Activated gamma-delta T cell treated with anti-CD3 and anti-CD28 coated beads, Interleukin-2, amount 50 U/mL, for 16 hours (primary cell): ENCODE measurements at places on chromosomes 12 and 14.
A peak's percentile ranks its signal among the peaks of the same experiment; 100 is the strongest.

- no peak for DNase-seq
These were observed 30.2 kb downstream of the FOXN4 start for GRCh38 chr12:109278912-109279311.

GRCh38 chr14:34593740-34594375 is 36.1 kb downstream of the SNX6 start:
- no peak for DNase-seq

DNA sequence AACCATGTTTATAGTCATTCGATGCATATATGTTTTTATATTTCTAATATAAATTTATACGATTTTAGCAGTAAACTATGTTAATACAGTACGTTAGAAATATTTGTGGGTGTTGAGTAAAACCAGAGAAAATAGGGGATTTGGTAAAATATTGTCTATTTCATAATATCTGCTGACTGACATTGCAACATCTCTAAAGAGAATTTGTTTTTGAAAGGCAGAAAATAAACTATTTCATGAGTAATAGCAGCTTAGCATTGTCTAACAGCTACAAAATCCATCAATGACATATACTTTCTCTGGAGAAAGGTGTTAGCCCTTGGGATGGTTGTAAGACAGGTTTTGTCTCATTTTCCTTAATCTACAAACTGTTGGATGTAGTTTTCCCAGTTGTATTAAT is 144.9 kb downstream of the PDE3A start:
- no peak for DNase-seq

- DNase-seq = no peak
These were observed 371 bp downstream of the CHD8 start for GRCh38 chr14:21455592-21455911.

DNA sequence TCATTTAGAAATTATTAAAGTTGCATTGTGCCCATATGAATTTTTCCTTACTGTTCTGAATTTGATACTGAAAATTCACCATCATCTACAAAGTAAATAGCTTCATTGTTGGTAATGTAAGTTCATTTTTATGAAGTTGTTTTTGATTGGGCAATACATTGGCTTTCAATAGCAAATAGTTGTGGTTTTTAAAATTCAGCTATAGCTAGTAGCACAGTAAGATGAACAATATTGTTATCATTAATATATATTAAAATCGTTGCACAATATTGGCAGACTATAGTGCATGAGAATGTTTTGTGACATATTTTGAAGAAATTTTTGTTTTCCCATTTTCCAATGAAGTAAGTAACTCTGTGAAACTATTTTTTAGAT is 575.0 kb downstream of the PRKD1 start:
- DNase-seq = no peak

- no peak for DNase-seq
These were observed 32.7 kb upstream of the SMUG1 start for GRCh38 chr12:54221402-54221984.

- no peak for DNase-seq
These were observed 17.9 kb downstream of the PHETA1 start for GRCh38 chr12:111351026-111351425.

GRCh38 chr12:114253976-114254778 is 151.8 kb downstream of the TBX5 start:
- no peak for DNase-seq

DNA sequence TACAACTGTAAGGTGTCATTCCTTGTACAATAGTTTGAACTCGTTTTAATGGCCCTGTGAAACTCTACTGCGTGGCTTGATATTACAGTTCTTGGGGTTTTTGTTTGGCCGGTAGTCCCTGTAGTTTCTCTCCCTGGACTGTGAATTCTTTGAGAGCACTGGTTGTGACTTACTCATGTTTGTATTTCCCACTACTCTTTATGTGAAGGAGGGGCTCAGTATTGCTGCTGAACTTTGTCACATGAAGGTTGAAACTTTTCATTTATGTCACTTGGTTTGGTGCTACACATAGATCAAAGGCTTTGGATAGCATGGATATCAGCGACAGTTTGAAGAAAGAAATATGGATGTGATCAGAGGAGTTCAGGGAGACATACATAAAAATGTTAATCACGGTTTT is 1.5 kb upstream of the POU6F1 start:
- no peak for DNase-seq

- no peak for DNase-seq
These were observed 3.8 kb downstream of the ASIC1 start for GRCh38 chr12:50061171-50061570.

GRCh38 chr12:81683881-81684280 is 75.3 kb downstream of the PPFIA2 start:
- DNase-seq = no peak

DNA sequence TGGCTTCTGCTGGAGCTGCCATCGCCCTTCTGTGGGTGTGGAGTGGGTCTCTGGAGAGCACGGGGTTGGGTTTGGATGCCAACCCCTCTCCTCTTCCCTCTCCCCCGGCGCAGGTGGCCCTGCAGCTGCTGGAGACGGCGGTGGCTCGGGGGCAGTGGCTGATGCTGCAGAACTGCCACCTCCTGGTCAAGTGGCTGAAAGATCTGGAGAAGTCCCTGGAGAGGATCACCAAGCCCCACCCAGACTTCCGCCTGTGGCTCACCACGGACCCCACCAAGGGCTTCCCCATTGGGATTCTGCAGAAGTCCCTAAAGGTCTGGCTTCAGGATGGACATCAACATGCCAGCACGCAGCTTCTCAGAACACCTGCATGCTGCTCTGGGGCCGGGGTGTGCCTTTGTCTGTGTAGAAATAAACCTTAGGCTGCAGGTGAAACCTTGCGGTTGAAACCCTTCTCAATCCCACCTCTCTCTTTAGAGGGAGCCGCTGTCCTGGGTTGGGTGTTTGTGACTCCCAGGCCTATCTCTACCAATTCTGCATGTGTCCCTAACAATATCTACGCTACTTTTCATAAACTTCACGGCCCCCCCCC is 44.3 kb downstream of the CCDC92 start:
- DNase-seq = no peak

DNA sequence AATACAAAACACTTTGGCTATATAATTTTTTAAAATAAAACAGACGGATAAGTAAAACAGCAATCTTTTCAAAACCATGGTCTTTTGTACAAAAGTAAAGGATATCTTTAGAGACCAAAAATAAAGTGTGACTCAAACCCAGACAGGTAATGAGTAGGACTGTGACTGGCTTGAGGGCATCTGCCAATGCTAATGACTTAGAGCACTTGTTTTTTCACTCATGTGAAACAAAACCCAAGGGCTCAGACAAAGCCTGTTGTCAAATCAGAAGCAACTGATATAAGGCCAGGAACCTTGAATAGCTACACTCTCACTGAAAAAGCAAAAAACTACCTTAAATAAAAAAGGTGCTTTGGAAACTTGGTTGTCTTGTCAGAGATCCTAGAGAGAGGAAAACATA is 357.4 kb downstream of the TMEM117 start:
- no peak for DNase-seq

DNA sequence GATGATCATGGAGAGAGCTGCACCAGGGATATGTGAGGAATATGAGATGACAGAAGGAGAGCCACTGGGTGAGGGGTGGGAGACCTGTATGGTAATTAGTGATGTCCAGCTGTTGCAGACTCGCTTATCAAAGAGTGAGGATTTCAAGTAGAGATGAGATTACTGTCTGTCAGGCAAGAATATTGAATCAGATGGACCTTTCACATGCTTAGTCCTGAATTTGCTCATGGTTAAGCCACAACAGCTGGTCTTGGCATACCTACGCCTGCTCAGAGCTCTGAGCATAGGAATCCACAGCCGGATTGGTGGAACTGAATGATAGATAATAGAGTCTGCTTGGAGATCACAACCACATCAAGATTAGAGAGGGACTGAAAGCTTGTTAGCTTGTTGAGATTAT is 115.2 kb upstream of the ARHGAP5 start:
- DNase-seq = no peak

DNA sequence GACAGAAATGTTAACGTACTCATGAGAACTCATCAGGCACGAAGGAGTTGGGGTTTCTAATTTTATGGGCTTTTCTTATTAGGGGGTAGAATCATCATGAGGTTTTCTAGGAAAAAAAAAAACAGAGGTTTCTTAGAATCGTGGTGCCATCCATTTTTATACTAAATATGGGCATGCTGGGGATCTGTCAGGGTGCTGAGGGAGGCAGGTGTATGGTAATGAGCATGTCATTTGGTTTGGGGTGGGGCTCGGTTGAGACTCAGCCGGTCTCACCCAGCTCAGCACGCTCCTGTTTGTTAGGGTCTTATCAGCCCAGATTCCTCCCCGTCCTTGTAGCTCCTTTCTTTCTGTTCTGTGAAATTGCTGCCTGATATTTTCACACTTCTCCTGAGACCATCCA is 98.2 kb downstream of the DICER1 start:
- DNase-seq = no peak

DNA sequence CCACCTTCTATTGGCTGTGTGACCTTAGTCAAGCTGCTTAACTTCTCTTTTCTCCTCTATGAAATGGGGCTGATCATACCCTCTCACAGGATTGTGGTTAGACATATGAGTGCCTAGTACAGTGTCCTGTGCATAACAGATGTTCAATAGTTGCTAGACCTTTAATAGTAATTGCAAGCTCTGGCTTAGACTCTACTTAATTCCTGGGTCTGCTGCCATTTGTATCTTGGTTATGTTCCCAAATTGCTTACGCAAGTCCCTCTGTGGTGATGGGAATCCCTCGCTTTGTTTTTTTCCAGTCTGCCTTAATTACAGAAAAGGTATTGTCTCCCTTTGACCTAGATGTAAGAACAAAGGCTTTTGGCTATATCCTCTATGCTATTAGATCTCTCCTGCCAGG is 15.1 kb downstream of the SUDS3 start:
- DNase-seq = no peak

DNA sequence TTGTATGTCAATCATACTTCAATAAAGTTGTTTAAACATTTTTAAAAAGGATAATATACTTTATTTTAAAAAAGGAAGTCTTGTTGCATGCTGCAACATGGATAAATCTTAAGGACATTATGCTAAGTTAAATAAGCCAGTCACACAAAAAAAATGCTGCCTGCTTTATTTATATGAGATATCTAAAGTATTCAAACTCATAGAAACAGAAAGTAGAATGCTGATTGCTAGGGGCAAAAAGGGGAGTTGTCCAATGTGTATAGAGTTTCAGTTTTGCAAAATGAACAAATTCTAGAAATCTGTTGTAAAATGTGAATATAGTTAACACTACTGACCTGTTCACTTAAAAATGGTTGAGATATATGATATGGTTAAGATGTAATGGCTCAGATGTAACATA is 8.7 kb downstream of the KLRC4 start:
- DNase-seq = no peak

- peak; percentile 56 for DNase-seq
These were observed 21.6 kb downstream of the SPATS2 start for GRCh38 chr12:49388682-49389386.
